ENCODE measurements at places on chromosomes 5 and 9.

DNA sequence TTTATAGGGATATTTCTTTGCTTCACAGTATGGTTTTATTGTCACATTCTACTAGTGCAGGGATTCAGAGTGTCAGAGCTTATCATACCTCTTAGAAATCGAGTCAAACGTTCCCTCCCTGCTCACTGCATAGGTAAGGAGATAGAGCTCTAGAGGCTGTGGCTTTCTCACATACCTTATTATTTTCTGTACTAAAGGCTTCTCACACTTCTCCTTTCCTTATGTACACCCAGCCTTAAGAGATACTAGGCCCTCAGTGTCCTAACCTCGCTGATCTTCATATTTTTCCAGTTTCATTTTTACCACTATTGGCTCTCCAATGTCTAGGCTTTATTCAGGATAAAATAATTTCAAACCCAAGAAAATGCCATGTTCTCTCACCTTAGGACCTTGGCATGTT is 297.3 kb upstream of the RIOK2 start:
- no peak for DNase-seq

DNA sequence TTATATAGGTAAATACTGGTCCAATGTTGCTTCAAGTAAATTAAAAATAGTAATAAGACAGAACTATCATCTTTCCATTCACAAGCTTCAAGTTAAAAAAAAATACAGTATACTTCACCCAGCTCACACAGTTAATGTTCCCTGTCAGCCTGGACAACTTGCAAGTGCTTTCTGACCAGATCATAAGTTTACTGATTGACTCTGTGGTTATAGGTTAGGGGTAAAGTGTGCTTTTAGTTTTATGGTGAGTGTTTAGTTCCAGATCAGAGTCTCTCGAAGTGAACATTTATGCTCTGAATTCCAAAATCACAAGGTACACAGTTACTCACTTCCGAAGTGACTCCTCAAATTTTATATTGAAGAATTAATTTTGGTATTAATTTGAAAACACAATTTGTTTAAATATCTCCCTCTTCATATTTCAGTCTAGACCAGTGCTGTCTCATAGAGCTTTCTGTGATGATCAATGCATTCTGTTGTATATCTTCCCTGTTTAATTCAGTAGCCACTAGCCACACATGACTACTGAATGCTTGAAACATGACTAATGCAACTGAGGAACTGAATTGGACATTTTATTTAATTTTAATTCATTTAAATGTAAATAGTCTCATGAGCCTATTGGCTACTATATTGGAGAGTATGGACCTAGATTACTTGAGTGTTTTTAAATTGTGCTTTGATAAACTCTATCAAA is 90.7 kb downstream of the MEF2C start:
- DNase-seq: no peak

GRCh38 chr9:1294641-1295258 is 244.6 kb downstream of the DMRT2 start:
- DNase-seq: no peak

DNA sequence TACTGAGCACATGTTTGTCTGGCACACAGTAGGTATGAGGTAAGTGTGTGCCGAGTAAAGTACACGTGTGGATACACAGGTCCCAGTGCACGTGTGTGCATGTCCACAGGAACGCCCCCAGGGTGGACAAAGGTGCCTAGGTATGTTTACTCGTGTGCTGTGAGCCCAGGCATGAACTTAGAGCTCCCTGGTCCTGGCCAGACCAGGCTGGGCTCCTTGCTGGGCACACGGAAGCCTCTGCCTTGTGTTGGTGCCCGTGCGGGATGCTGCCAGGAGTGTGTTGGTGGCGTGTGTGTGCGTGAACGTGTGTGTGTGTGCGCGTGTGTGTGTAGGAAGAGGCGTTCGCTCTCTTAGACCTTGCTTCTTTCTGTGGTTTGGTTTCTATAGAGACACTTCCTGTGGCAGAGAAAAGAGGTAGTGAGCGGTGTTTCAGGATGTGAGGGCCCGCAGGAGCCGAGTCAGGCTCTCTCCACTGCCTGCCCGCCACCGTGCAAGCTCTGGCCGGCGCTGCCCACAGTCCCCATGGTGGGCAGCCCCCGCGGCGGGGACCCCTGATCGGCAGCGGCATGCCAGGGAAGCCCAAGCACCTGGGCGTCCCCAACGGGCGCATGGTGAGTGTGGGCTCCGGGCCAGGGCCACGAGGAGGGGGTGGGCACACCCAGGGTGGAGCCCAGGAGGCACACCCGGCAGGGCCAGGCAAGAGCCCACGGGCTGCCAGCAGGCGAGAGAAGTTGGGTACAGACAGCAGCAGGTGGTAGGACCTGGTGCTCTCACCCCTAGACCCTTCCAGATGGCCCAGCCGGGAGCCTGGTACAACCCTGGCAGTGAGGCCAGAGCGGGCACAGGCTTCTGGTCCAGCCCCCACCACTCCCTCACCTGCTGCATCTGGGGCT is at the start of gene RGS14:
Gene RGS14 (plus strand): TSS at position 466 of the 893 bp plus-strand sequence. CDS start 101 bp downstream, at position 567.
- no peak for DNase-seq

DNA sequence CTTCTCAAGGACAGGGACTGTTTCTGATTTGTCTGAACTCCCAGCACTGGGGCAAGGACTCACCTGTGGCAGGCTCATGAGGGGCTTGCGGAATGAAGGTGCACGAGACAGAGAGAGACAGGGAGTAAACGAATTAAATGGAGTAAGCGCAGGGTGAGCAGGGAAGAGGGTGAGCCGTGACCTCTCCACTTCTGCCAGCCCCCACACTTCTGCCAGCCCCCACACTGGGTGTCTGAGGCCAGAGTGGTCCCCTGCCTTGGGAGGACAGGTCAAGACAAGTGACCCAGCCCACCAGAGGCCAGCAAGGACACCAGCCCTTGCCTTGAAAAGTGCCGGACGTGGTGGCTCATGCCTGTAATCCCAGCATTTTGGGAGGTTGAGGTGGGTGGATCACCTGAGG is 37.2 kb downstream of the DAB2IP start:
- DNase-seq: no peak

DNA sequence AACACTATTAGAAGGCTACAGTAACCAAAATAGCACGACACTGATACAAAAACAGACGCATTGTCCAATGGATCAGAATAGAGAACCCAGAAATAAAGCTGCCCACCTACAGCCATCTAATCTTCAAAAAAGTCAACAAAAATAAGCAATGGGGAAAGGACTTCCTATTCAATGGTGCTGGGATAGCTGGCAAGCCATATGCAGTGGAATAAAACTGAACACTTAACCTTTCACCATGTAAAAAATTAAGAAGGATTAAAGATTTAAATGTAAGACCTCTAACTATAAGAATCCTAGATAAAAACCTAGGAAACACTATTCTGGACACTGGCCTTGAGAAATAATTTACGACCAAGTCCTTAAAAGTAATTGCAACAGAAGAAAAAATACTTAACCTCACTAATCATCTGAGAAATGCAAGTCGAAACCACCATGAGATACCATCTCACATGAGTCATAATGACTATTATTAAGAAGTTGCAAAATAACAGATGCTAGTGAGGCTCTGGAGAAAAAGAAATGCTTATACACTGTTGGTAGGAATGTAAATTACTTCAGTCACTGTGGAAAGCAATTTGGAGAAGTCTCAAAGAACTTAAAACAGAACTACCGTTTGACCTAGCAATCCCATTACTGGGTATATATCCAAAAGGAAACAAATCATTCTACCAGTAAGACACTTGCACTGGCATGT is 203.3 kb upstream of the CDH9 start:
- no peak for DNase-seq

GRCh38 chr5:5149154-5149553 is 9.0 kb downstream of the ADAMTS16 start:
- no peak for DNase-seq

DNA sequence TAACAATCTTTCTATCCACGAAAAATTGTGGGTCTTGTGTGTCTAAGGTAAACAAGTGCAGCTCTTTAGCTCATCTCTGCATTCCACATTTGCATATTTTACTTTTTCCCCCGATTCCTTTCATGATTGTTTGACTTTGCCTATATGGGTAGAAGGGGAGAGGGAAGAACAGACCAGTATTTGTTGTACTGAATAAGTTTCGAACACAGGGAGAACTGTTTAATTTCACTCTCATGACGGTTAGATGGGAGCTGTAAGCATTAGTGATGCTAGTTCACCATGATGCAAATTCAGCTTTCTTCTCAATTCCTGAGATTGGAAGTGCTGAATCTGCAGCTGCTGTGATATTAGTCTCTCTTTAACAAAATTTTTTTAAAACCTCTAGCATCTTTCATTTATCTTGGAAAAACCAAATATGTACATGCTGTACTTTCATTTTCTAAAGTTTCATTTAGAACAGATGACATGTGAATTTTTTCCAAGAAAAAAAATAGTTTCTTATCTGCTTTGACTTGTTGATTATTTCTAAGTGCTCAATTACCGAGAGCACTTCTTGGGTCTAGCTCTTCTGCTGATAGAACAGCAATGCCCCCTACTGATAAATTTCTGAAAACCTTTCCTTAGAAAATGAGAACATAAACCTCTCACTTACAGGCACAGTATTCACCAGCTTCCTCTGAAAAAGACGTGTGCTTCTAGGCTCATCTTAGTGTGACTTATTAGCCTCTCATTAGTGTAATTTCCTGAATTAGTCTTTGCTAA is 149.5 kb downstream of the BAAT start:
- peak; percentile 6 for DNase-seq

GRCh38 chr9:126419475-126419874 is 92.8 kb downstream of the MVB12B start:
- DNase-seq: no peak

DNA sequence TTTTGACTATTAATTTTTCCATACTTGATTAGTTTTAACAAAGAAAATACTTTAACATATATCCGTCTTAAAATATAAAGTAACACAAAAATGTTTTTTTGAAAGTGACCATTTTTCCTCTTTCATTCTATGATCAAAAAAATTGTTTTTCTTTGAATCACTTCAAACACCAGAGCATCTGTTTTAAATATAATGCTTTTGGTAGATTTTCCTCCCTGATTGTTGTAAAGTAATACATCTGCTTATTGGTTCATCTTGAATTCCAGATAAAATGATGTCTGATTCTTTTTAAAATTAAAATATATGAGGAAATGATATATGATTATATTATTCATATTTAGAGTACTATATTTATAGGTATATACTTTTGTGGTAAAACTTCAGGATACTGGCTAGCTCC is 76.2 kb upstream of the LPAR1 start:
- no peak for DNase-seq

- no peak for DNase-seq
Measured at GRCh38 chr9:20178679-20179078, 389.8 kb upstream of the SLC24A2 start.

GRCh38 chr9:113238859-113239232 is 17.5 kb downstream of the SLC31A1 start:
- no peak for DNase-seq

DNA sequence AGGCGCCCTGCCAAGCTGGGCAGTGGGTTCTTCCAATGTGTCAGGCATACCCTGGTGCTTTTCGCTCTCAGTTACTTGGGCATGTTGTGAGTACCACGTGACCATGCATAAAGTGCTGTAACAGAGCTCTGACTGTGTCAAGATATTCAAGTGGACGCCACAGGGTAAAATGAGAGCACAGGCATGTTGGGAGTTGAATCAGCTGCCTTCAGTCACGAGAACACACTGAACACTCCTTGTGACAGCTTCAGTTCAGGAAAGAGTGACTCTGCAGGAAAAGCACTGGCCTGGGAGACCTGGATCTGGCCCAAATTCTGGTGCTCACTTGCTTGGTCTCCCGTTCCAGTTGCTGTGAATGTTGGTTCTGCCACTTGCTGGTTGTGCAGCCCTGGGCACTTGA is 5.1 kb downstream of the MLANA start:
- DNase-seq: no peak

- DNase-seq: no peak
Measured at GRCh38 chr9:6924988-6925563, 167.3 kb downstream of the KDM4C start.

DNA sequence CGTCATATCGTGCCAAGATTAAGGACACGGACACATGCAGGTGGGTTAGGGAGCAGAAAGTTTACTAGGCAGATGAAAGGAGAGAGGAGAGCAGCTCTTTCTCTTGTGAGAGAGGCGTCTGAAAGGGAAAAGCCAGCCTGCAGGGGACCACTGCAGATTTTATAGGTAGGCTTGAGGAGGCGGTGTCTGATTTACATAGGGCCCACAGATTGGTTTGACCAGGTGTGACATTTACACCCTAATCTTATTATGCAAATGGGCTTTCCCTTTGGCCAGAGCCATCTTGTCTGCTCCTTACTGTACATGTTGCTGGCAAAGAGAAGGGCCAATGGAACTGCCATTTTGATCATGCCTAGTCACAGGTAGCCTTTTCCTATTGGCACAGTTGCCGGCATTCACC is 137.2 kb upstream of the TAF11L2 start:
- no peak for DNase-seq

DNA sequence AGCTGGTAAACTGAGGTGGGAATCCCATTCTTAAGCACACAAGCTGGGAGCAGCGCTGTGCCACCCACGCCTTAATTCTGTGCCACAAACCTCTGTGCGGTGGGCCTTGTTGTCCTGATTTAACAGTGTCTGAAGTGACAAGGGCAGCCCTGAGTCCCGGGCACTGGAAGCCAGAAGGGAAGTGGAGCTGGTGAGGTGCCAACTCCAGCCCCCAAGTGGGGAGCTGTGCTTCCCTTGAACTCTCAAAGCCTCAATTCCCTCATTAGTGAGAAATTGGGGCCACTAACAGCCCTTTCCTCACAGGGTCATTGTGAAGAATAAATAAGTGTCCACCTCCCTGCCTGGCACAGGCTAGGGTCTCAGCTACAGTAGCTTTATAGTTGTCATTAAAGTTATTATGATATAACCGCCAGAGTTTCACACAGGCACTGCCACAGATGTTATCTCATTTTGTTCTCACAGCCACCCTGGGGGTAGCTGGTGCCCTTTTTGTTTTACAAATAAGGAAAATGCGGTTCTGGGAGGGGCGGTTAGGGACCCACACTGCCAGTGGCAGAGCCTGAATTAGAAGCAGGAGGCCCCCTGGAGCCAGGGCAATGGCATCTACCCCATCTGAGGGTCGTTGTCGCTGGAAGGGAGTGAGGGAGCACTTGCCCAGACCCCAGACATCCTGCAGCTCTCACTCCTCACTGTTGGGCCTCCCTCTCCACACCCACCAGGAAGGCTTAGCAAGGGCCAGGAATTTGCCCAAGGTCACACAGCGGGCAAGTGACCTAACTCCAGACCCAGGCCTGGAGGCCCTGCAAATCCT is 2.1 kb upstream of the TLX3 start:
- DNase-seq: no peak

- DNase-seq: no peak
Measured at GRCh38 chr5:104267320-104268015, 704.9 kb upstream of the NUDT12 start.

DNA sequence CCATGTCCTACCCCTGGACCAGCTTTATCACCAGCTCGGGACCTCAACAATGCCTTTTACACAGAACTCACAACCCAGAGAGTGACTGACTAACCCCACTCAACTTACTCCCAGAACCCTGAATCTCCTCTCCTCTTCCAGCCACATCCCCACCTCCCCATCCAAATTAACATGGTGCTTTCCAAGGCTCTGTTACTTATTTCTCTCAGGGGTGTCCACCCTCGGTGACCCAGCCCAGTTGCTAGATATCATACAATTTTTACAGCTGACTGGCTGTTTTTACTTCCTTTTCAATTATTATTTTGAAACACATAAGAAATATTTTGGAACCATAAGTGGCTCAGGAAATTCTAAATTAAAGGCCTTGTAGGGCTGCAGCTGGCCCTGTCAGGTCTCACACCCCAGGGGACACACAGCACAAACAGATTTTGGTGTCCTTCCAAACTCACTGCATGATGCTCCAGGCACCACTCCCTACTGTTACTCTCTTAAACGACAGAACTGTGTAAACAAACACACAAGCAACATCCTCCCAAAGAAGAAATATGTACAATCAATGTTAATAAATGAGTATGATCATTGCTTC is 180.6 kb downstream of the ADAMTS12 start:
- DNase-seq: no peak
